ENCODE measurements at places on chromosomes 7 and 10.

DNA sequence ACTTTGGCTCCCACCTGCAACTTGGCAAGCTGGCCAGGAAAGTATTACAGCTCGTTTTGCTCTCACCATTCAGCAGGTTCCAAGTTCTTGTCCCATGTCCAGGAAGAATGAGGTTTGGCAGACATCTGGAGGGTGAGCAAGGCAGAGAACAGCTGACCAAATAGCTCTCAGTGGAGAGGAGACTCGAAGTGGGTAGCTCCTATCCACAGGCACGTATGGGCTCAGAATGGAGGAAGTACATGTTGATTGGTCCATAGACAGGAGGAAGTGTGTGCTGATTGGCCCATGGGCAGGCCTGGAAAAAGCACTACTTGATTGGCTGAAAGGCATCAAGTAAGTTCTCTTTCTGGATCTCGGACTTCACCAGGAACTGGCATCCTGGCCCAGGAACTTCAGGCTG is 3.0 kb upstream of the NCAPG2 start:
- no peak for DNase-seq

GRCh38 chr7:28182071-28182471 is 1.5 kb upstream of the JAZF1 start:
- DNase-seq = peak; percentile 16

DNA sequence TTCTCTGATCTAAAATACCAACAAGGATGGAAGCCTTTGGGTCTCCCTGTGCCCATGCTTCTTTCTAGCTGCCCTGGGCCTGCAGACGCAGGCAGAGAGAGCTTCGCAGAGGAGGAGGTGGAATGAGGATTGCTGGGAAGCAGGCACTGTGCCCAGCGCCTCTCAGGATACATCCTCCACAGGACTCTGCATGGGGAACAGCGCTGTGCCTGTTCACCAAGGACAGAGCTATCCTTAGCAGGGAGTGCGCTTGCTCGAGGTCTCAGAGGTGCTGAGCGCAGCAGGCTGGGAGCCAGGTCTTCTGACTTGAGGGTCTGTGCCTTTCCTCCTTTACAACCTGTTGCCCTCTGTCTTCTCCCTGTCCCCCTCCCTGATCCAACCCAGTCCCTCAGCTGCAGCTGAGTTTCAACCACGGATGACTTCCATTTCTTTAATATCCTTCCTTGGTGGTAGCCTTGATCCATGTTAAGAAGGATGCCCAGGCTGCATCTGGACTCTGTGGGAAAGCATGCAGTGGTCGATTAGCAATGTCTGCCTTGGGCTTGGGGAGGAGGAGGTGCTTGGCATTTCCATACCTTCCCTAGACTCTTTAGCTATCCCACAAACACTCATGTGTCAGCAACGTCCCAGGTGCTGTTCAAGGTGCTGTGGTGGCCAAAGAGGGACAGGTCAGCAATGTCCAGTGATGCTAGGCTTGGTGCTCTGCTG is 219.6 kb upstream of the GPR26 start:
- no peak for DNase-seq

GRCh38 chr10:33746836-33747268 is 412.4 kb upstream of the NRP1 start:
- DNase-seq = no peak

- DNase-seq = no peak
Measured at GRCh38 chr7:131574741-131575140, 18.3 kb upstream of the PODXL start.

GRCh38 chr7:22723181-22723601 is 3.8 kb upstream of the IL6 start:
- peak; percentile 32 for DNase-seq

DNA sequence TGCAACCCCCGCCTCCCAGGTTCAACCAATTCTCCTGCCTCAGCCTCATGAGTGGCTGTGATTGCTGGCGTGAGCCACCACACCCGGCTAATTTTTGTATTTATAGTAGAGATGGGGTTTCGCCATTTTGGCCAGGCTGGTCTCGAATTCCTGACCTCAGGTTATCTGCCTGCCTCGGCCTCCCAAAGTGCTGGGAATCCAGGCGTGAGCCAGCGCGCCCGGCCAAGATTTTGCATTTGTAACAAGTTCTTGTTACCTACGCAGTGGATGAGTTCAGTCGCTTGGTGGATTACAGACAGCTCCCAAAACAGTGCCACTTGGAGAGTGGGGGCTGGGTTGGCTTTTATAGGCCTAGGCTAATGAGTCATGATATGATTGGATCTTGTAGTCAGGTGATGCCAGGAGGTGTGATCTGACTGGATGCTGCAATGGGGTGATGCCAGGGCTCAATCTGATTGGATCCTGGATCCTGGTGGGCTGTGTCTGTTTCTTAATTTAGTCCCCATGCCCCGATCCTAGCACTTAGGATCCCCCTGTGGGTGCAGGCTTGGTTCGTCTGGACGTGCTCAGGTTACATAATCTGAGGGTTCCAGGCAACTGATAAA is 20.3 kb downstream of the SBDS start:
- no peak for DNase-seq

DNA sequence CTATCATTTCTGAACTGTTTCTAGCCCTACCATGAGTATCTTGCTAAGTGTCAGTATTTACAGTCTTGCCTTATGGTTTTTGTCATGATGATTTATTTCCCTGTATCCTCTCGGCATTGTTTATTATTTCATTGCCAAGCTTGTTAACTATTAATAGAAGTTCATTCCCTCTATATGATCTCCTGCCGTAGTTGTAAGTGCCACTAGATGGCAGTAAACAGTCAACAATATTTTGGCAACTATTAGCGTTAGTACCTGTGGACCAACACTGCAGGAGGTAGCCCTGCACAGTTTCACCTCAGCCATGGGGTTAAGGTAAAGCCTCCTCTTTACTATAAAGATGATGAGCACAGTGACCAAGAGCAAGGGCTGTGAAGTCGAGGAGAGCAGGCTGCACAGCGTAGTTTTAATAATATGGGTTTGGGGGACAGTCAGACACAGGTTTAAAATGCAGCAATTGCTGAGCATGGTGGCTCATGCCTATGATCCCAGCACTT is 26.1 kb upstream of the CCNJ start:
- DNase-seq = peak; percentile 5

DNA sequence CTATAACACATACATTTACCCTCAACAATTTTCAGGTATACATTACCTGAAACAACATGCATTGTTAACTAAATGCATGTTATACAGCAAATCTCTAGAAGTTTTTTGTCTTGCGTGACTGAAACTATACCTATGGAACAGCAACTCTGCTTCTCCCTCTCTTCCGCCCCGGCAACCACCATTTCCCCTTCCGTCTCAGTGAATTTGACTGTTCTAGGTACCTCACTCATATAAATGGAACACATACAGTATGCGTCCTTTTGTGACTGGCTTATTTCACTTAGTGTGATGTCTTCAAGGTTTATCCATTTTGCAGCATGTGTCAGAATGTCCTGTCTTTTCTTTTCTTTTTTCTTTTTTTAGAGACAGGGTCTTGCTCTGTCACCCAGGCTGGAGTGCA is 22.5 kb downstream of the CALHM2 start:
- DNase-seq = no peak

- no peak for DNase-seq
Measured at GRCh38 chr7:114917211-114917839, 4.6 kb upstream of the MDFIC start.

DNA sequence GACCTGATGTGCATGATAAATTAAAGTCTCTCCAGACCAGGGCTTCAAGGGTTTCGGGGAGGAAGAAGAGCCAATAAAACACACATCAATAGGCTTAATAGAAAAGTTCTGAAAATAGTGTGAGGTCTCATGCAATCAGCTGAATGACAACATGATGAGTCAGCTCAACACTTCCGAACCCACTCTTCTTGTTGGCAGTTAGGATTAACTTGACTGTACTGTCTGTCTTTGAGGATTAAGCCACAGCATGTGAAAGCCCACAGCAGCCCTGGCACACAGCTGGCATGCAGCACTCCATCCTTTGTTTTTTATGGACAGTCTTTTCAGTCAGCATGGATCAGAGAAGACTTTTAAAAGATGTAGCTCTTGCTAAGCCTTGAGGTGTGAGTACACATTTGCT is 526.9 kb upstream of the VSTM2A start:
- DNase-seq = no peak

- no peak for DNase-seq
Measured at GRCh38 chr7:12069757-12070156, 141.3 kb upstream of the TMEM106B start.

GRCh38 chr7:20435305-20435704 is 104.6 kb downstream of the ITGB8 start:
- no peak for DNase-seq

- no peak for DNase-seq
Measured at GRCh38 chr7:90955641-90956207, 308.5 kb upstream of the FZD1 start.

- no peak for DNase-seq
Measured at GRCh38 chr10:129926066-129927055, 37.7 kb downstream of the EBF3 start.

GRCh38 chr10:24664991-24665390 is 58.7 kb downstream of the ARHGAP21 start:
- no peak for DNase-seq

GRCh38 chr7:2484868-2485267 is 8.7 kb upstream of the GRIFIN start:
- DNase-seq = no peak

- no peak for DNase-seq
Measured at GRCh38 chr7:119343289-119343688, 929.7 kb upstream of the KCND2 start.

- no peak for DNase-seq
Measured at GRCh38 chr10:3754727-3755439, 30.1 kb downstream of the KLF6 start.

All from hippocampal formation (tissue), 2 donors.